ENCODE measurements at places on chromosomes 5 and 9.
A peak's percentile ranks its signal among the peaks of the same experiment; 100 is the strongest.

- no peak for DNase-seq
These were observed 173.6 kb downstream of the FANCC start for GRCh38 chr9:95143591-95144561.

- DNase-seq: no peak
These were observed 4.1 kb downstream of the ERCC6L2 start for GRCh38 chr9:95879591-95879990.

- no peak for DNase-seq
These were observed 95.9 kb upstream of the SPRY4 start for GRCh38 chr5:142420561-142421227.

DNA sequence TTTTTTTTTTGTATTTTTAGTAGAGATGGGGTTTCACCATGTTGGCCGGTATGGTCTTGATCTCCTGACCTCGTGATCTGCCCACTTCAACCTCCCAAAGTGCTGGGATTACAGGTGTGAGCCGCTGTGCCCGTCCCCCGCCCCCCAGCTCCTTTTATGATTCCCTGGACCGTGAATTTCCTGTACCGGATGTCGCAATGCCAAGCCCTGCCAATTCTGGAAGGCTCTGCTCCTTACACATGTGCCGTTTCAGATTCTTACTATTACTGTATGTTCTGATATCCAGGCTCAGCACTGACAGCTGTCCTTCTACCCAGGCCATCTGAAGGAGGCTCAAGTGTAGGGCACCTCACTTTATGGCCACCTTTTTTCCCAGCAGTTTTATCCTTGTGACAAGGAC is 100.1 kb downstream of the PLCXD3 start:
- DNase-seq: no peak

GRCh38 chr5:66015196-66015960 is 89.0 kb downstream of the ERBIN start:
- no peak for DNase-seq

- DNase-seq: no peak
These were observed 32.3 kb upstream of the ADAMTS2 start for GRCh38 chr5:179377421-179378115.

DNA sequence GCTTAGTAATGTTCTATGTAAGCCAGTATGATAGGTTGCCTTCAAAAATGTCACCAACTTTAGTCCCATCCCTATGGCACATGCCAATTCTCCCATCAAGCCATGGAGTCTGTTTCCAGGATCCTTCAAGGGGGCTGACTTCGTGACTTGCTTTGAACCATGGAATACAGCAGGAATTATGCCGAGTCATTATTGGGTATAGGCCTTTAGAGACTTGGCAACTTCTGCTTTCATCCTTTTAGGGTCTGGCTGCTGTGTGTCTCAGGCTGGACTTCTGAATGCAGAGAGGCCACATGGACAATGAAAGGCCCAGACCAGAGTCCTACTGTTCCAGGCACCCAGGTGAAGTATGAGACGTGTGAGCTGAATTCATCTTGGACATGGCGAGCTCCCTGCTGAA is 109.8 kb downstream of the DENND1A start:
- DNase-seq: no peak

DNA sequence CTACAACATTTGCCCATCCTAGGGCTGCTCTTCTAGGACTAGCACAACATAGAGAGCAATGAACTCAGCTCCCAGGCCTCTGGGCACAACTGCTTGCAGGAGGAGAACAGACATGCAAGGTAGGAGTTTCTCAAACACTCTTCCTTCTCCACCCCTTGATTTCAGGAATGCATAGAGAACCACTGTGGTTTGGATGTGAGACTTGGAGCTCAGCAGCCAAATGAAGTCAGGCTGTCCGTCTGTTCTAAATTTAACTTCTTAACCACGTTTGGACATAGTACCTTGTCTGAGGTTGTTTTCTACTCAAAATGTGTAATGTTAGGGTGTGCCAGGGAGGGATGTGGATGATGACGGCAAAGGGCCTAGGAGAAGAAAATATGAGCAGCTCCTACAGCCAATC is 515.1 kb upstream of the TNC start:
- no peak for DNase-seq

DNA sequence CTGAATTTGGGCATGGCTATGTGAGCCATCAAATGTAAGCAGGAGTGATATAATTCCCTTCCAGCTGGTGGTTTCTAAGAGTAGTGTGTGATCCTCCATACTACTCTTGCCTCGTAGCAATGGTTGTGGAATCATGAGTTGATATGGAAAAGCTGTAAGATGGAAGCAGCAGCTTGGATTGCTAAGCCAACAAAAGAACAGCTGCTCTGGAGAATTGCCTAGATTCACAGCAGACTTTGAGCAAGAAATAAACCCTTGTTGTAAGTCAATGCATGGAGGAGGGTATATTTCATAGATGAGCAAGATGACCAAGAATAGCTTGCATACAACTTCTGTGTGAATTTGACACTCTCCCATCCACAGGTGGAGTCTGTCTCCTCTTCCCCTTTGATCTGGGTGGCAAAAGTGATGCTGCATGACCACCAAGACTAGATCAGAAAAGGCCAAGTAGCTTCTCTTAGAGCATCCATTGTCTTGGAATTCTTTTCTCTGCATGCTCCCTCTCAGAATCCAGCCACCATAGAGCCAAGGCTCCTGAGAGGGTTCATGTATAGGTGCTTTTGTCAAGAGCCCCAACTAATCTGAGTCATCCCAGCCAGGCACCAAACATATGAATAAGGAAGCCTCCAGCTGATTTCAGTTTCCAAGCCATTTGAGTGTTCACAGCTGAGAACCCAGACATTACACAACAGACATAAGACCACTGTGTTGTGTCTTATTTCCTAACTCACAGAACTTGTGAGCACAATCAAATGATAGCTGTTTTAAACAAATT is 79.0 kb downstream of the PRLR start:
- DNase-seq: no peak

DNA sequence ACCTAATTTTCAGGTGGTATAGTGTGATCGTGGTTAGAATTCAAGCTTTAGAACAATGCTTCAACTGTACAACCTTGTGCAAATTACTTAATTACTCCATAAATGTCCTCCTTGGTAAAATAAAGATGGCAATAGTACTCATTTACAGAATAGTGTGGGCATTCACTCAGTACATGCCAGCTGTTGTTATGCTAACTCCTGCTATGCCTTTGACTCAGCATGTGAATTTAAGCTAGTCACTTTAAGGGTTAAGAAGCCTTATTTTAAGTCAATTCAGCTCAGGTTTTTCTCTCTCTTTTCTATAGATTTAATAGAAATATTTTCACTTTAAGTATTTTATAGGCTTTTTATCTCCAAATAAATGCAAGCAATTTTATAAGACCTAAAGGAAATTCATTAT is 335.6 kb upstream of the ITGA1 start:
- DNase-seq: no peak

- peak; percentile 98 for DNase-seq
These were observed 36.0 kb downstream of the HMGXB3 start for GRCh38 chr5:150036513-150036912.

DNA sequence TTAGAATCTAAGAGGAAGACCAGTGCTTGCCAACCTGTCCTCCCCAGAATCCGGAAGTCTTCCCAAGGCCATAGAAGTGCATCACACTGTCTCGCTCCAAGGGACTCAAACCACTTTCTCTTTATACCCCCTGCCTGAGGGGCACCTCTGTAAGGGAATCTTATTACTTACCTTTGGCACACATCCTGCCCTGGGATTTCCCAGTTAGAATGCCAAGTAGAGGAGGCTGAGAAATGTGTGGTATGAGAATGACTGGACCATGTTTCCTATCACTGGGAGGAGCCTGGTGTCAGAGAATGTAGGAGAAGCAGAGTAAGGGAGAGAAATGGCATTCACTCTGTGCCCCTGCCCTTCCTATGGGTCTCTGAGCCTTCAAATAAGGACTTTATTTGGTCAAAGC is 85.8 kb downstream of the AOPEP start:
- DNase-seq: peak; percentile 53

DNA sequence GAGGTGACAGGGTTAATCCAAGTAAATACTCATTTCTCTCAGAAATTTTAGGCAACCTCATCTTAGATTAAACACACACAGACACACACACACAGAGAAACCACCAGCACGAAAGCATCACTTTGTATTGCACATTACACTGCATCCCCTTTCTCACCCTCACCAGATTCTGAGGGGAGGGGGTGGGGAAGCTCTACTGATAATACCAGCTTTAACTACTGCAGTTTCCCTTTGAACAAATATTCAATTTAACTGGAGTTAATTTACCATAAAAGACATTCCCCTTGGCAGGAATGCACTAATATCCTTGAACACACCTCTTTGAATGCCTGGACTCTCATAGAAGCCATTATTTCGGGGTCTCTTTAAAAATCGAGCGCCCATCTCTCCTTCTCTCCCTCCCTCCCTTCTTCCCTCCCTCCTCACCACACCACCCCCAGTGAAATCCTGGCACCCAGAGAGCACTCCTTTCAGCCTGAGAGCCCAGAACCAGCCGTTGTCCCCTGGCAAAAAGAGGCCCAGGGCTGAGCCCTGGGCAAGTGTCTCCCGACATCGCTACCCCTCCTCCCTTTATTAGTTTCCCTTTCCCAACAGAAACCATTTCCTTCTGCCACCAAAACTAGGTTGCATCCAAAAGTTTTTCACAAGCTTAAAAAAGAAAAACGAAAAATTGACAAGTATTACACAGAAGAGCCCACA is 2.8 kb upstream of the NFIB start:
- no peak for DNase-seq

DNA sequence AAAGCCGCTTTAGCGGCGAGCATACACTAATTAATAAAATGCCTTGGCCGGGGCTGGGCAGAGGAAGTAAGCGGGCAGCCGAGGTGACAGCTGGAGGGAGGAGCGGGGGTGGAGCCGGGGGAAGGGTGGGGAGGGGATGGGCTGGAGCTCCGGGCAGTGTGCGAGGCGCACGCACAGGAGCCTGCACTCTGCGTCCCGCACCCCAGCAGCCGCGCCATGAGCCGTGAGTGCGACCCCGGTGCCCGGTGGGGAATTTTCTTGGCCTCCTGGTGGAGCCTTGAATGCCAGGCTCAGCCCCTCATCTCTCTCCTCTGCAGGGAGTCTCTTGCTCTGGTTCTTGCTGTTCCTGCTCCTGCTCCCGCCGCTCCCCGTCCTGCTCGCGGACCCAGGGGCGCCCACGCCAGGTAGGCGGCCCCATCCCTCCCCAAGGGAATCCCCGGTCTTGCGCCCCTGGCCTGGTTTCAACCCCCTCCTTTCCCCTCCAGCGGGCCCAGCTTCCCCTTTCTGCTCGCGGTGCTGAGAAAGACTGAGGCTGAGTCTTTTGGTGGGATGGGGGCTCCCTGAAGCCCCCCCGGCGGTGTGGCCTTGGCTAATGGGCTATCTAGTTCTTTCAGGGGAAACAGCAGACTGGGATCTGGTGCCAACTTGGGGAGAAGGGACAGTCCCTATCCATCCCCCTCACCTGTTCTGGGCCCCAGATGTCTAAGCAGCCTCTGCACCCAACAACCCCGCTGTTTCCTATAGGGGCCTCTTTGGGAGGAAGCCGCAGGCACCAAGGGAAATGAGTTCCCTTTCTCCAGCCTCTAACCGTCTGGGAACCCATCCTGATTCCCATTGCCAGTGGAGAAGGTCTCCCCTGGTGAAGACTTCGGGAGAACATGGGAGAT is at the start of gene PTGS1:
Gene PTGS1, plus strand, starts transcription at position 156 of the 887 bp plus-strand sequence. Its CDS starts 61 bp downstream, at position 217.
- DNase-seq: peak; percentile 81

DNA sequence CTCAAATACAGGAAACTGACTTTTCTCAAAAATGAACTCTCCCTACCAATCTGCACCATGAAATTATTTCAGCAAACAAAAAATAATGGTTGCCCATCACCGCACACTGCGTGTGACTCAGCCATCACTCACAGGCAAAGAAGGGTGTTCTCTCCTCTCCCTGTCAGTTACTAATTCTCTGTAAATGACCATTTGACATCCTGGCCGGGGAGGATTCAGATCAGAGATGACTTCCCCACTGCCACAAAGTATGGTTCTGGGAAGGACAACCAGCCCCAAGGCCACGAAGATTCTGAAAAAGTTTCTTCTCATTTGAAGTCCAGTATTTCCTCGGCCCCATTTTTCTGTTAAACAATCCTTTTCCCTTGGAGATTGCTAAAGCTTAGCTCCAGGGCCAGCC is 199.4 kb downstream of the AUH start:
- peak; percentile 85 for DNase-seq

DNA sequence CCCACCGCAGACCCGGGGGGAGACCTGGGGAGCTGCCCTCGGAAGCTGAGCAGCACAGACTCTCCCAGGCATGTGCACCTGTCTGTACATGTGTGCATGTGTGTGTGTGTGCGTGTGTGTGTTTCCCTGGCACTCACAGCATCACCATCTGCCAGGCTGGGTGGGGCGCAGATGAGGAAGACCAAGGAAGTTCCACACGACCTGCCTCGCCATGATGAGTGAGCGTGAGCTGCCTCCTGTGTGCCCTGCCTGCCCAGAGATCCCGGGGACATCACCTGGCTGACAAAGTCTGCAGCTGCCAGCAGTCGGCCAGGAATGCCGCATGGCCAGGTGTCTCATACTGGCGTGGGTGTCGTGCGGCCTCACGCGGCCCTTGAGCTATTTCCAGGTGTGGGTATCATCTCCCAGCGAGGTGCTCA is 4.0 kb upstream of the GPSM1 start:
- DNase-seq: no peak

DNA sequence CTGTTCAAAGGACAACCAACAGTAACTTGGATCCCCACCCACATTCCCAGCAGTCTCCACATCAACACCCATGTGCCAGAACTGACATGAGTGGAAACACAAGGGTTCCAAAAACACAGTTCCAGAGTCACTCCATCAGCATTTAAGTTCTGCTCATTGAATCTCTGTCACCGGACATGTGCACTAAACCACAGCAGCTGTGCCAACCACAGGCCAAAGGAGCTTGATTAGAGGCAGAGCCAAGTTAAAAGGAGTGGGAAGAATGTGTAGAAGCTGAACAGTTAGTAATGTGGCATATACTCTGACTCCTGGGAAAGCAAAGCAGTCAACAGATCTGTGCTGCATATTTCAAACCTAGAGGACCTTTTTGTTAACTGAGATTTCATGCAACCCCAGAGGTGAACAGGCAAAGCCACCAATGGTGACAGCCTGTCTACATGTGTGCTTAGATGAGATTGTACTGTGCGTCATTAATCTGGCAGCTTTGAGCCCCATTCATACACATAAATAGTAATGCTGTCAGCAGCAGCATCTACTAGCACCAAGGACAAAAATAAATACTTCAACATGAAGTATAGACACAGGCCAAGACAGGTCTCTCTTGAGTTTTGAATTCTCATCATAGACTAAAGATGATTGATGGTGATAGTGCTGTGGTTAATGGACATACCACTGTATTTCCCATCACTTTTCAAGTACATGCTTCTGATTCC is 16.4 kb upstream of the FST start:
- no peak for DNase-seq

GRCh38 chr5:109299557-109299956 is 110.2 kb downstream of the PJA2 start:
- DNase-seq: no peak

All from RWPE1 (cell line).